CD4-positive, alpha-beta T cell treated with Interleukin-2 at 100 ng/mL for 4 hours (primary cell): ENCODE measurements at places on chromosomes 6 and 20.

DNA sequence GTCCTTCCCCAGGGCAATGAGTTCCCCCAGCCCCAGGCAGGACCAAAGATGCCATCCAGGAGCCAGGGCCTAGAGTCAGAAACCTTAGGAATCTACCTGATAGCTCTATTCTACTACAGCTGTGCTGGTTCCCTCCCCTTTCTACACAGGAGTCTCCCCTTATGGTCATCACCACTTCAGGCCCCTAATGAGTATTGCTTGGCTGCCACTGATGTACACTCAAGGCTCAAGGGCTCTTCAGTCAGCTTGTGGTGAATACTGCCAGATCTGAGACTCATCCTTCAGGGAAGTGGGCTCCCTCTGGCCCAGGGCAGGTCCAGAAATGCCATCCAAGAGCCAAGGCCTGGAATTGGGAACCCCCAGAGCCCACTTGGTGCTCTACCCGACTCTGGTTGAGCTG lies 248.6 kb downstream of the ALDH8A1 start:
- DNase-seq = no peak

GRCh38 chr20:19129306-19129705 lies 83.1 kb upstream of the SLC24A3 start:
- DNase-seq = no peak

DNA sequence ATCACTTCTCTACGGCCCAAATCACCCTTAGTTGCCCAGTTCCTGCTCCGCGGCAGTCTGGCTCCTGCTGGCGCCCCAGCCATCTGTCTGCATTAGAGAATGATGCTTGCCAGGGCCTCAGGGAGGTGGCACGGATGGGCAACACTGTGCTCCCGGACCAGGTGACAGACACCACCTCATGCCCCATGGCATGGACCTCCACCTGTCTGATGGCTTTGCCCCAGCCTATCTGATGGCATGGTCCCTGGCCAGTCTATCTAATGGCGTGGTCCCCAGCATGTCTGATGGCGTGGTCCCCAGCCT lies 18.8 kb upstream of the MRGBP start:
- no peak for DNase-seq

- no peak for DNase-seq
Observed at GRCh38 chr6:45648262-45648620, 270.5 kb upstream of the SUPT3H start.

- DNase-seq = no peak
Observed at GRCh38 chr6:89067796-89068195, 12.8 kb upstream of the PNRC1 start.

DNA sequence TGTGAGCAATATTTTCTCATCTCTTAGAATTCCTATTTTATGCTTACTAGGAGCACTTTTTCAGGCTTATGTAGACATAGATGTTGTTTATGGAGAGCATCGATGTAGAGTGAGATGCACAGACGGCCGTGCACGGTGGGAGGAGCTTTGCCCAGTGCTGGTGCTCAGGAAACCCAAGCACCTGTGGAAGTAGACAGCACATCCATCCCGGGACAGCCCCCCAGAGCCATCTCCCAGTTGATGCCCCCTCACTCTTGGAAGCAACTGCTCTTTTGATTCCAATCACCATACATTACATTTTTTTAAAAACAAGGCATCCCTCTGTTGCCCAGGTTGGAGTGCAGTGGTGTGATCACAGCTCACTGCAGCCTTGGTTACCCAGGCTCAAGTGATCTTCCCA lies 143.7 kb downstream of the SMOC2 start:
- no peak for DNase-seq

GRCh38 chr20:24497851-24498250 lies 28.4 kb downstream of the SYNDIG1 start:
- DNase-seq = no peak

DNA sequence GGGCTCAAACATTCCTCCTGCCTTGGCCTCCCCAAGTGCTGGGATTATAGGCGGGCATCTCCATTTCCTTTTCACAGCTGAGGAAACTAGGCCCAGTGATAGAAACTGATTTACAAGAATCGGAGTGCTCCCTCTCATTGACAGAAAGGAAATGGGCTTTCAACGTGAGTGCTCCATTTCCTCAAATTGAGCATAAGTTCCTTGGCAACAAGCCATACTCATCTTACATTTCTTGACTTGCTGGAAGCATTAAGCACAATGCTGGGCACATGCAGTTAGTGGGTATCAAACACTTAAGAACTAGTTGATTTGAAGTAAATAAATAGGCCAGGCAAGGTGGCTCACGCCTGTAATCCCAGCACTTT lies 54.7 kb downstream of the FGD2 start:
- DNase-seq = no peak

- DNase-seq = no peak
Observed at GRCh38 chr6:43826730-43827129, 56.7 kb downstream of the VEGFA start.

- no peak for DNase-seq
Observed at GRCh38 chr20:42775037-42775436, 414.7 kb downstream of the PTPRT start.

GRCh38 chr6:17986656-17987446 lies 584 bp downstream of the KIF13A start:
- no peak for DNase-seq

DNA sequence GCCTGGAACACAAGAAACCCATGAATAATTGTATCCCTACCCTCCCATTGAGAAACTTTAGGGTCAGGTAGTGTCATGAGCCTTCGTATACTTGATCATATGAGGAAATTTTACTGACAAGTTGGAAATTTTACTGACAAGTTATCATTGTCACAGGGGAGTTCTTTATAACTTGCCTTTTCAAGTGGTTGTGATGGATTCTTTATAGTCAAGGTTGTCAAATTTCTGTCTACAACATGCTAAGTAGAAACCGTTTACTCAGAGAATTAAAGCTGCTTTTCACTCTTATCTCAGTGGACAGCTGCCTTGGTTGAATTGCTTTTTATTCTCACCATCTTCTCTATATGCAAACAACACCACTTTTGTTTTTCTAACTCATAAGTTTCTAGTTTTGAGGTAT lies 1286.4 kb downstream of the EPHA7 start:
- no peak for DNase-seq

DNA sequence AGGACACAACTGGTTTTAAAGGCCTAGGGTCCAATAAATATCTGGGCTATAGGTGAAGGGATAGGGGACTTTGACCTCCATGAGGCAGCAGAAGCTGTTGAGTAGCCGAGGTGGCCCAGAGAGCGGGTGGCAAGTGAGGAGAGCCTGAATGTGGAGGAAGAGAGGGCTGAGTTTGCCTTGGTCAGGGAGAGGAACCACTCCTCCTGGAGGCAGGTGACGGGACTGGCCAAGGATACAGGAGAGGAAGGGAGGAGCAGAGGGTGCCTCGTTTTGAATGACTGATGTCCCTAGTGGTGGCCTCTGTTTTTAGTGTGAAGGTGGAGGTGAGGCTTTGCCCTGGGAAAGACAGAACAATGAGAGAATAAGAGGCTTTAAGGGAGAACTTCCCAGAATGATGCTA lies 19.1 kb upstream of the AAR2 start:
- no peak for DNase-seq
